ENCODE measurements at places on chromosomes 13 and 19.

DNA sequence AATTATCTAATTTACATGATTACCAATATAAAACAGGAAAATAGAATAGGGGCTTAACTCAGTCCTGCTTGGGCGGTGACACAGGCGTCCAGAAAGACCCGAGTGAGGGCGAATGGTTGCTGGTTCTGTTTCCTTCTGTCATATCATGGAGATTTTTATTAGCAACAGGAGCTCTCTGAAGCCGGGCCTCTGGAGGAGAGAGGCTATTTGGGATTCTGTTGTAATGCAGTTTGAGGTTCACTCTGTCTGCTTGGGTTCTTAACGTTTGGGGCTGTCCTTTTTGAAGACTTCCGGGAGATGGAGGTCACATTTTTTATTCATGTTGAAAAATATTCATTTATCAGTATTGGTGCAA, 115.7 kb upstream of the ZNF536 start:
- no peak for DNase-seq

DNA sequence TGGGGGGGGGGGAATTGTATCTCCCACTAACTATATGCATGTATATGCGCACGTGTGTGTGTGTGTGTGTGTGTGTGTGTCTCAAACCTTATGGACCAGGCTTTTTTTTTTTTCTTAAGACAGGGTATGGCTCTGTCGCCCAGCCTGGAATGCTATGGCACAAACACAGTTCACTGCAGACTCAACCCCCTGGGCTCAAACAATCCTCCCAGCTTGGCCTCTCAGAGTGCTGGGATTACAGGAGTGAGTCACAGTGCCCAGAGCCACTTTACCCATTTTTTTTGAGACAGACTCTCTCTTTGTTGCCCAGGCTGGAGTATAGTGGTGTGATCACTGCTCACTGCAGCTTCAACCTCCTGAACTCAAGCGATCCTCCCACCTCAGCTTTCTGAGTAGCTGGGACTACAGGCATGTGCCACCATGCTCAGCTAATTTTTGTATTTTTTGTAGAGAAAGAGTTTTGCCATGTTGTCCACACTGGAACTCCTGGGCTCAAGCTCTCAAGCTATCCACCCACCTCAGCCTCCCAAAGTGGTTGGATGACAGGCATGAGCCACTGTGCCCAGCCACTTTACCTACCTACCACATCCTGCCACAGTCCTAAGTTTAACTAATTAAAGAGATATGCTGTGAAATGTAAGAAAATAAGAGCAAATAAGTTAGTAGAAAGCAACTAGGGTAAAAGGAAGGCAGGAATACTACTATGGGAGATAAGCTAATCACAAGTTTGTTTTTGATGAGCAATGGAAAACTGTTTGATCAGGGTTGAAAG, 2.4 kb downstream of the ZMYM5 start:
- no peak for DNase-seq

DNA sequence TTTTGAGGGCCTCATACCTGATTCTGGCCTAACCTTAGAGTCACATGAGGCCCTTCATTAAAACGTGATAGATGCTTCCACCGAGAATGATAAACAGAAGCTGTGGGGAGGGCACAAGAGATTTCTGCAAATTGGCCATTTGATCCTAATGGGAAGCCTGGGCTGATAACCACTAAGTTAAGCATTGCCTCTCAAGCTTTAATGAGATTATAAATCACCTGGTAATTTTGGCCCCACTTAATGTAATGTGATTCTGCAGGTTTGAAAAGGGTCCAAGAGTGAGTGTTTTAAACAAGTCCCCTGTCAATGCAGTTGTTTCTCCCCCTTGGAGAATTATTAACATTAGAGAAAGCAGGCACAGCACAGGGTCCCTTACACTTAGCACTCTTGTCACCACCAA, 42.0 kb downstream of the ZNF486 start:
- no peak for DNase-seq

DNA sequence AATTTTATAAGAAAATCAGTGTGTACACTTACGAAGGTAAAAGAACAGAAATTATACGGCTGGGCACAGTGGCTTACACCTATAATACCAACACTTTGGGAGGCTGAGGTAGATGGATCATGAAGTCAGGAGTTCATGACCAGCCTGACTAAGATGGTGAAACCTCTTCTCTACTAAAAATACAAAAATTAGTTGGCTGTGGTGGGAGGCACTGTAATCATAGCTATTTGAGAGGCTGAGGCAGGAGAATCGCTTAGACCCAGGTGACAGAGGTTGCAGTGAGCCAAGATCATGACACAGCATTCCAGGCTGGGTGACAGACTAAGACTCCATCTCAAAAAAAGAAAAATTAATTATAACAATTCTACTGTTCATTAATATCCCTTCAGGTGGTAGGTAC, 151.9 kb downstream of the ZNF737 start:
- no peak for DNase-seq

DNA sequence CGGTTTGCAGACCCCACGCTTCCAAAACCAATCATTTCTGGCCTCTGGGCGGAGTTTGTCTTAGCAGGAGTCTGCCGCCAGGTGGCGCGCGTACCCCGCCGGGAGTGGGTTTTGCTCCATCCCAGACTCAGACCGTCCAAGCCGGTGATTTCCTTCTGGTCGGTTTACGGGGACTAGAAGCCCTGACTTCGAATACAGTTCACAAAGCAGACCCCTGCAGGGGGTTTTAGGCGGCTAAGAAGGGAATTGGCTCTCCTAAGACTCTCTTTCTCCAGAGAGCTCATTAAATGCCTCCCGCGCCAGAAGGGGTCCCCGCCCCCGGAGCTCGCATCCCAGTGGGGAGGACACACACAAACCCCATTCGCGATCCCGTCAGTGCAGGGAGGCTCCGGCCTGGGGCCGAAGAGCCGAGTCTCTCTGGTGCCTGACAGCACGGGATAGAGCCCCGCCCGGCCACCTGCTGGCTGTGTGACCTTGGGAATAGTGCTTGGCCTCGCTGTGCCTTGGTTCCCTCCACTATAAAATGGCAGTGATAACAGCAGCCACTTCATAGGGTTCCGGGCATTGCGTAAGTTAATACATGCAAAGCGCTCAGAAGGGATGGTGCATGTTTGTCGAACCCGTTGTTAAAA, 8.6 kb upstream of the NUP62 start:
- peak; percentile 60 for DNase-seq

- DNase-seq = no peak
Measured at GRCh38 chr13:107576430-107576829, 638.9 kb downstream of the LIG4 start.

DNA sequence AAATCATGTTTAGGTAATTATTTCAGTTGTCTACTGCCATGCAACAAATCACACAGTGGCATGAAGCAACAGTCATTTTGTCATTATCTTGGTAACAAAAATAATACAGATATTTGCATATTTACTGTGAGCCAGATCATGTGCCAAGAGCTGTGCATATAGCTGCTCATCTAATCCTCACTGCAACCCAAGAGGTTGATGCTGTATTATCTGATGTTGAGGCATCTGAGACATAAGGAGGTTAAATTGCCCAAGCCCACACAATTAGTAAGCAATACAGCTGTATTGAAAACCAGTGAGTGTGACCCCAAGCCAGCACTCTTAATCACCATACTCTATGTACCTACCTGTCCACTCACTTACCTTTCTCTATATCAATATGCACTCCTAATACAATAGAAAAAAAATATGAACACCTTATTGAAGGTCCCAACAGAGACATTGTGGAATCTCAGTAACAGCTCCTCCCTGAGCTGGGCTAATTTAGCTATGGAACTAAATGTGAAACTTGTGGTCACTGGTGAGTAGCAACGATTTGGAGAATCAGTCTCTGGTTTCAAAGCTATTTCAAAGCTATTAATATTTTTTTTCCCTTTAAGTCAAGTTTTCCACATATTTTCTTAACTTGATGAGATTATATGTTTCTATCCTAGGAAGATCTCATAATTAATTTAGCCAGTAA, 185.2 kb downstream of the KLF12 start:
- no peak for DNase-seq

Data from activated CD4-positive, alpha-beta T cell treated with anti-CD3 and anti-CD28 coated beads for 1 hour (primary cell).